Activated CD4-positive, alpha-beta T cell treated with anti-CD3 and anti-CD28 coated beads, Interleukin-2, amount 50 U/mL, for 1 hour (primary cell): ENCODE measurements at places on chromosomes 4 and X.

DNA sequence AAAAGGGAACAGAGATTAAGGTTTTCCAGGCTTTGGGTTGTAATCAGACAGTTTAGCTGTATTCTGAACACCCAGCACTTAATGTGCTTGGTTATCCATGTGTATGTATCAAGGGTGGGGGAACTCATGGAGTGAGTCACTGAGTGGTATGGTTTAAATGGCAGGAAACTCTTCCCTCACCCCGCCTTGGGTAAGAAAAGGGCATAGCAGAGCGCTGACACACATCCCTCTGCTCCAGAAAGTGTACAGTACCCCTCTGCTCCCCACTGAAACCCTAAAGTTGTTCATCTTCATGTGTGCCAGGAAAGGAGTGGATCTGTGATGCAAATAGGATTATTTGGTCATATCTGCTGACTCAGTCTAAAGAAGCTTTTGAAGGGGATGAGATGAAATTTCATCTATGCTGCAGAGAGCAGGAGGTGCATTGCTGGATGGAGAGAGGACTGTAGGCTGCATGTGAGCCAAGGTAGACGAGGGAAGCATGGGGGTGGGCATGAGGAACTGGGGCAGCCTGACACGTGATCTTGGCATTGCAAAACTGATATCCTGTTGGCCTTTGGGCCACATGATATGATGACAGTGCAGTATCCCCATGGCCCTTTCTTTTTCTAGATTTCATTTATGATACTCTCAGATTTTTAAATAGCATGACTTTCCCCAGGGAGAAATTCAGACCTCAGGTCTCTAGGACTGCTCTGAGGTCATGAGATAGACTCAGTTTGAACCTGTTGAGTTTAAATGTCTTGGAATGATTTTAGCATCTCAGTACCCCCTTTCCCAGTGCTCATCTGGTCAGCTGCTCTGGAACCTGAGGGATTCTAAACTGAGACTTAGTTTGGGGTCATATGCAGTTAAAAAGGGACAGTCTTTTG lies 84.8 kb downstream of the TMEM164 start:
- no peak for DNase-seq

DNA sequence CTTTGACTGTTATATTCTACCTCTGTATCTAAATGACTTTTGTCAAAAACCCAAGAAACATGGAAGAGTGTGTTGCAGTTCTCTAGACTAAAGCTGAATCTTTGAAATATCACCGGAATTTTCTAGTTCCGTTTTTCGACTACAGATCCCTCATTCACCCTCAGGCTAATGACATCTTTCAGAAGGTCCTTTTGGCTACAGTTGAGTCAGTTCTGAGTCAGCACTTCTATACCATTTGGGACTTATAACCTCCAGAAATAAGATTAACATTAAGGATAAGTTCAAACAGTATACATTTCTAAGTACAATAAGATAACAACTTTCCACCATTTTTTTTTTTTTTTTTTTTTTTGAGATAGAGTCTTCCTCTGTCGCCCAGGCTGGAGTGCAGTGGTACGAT lies 331.0 kb upstream of the CPXCR1 start:
- DNase-seq: no peak

GRCh38 chrX:40543661-40544328 lies 37.0 kb upstream of the ATP6AP2 start:
- DNase-seq: no peak

DNA sequence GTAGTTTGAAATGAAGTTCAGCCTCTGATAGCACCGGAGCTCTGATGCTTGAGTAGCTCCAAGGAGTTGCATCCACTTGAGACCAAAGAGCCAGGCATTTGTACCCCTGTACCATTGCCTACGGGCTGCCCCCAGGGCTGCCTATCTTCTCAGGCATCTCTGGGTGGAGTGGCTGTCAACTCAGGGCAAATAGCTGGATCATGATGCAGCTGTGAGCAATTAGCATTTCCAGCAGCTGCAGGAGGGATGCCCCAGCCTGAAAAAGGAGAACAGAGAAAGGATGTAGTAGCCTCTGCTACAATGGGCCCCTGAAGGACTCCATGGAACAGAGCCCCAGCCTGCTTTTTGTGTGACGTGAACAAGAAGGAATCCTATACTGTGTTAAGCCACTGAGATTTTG lies 492.6 kb downstream of the BCOR start:
- no peak for DNase-seq

DNA sequence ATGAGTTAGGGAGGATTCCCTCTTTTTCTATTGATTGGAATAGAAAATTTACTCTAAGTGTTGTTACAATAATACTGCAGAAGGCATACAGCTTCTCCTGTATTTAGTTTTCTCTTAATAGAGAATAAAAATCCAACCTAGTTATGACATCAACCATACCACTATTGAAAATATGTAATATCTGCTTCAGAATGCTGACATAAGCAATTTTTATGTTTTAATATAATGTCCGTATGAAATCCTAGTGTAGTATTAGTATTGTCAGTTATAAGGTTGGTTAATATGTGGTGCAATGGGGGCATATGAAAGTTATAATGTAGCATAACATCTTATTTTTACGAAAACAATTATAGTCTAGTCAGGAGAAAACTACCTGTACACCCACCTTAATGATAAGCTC lies 68.2 kb downstream of the HEPH start:
- no peak for DNase-seq

GRCh38 chr4:75011131-75011795 lies 78.3 kb downstream of the PARM1 start:
- DNase-seq: no peak
